Ureter (tissue), 1 donor: ENCODE measurements at places on chromosomes 1 and 21. TPM values are rescaled to one million over a fixed set of nuclear protein-coding genes. Genes with fewer than 3 reads are reported as not detected.

Gene FCRLB
- 3.9 TPM for total RNA-seq

Gene MX2
- total RNA-seq, result 18.9 TPM

GRCh38 chr1:10693497-10694273, 102.8 kb downstream of the CASZ1 start:
- no peak for DNase-seq

Gene RNU1-4
- 1,626 TPM for total RNA-seq

Gene SPATA1
- 0.96 TPM for total RNA-seq

GRCh38 chr1:38213646-38214434, 167.2 kb upstream of the POU3F1 start:
- no peak for DNase-seq

DNA sequence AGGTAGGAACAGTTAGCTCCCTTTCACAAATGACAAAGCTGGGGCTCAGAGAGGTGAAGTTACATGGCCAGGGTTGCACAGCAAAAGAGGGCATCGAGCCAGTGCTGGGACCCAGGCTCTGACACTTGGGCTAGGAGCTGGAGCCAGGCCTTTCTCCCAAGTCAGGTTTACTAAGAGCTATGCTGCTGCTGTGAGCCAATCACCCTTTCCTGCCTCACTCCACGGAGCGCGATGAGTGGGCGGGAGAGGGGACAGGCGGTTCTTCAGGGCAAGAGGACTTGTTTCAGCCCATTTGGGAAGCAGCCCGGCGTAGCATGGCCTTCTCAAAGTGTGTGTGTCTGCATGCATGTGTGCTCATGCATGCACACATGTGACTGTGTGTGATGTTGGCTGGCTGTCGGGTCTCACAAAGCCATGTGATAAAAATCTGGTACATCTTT, 10.6 kb downstream of the ID3 start:
- no peak for DNase-seq

DNA sequence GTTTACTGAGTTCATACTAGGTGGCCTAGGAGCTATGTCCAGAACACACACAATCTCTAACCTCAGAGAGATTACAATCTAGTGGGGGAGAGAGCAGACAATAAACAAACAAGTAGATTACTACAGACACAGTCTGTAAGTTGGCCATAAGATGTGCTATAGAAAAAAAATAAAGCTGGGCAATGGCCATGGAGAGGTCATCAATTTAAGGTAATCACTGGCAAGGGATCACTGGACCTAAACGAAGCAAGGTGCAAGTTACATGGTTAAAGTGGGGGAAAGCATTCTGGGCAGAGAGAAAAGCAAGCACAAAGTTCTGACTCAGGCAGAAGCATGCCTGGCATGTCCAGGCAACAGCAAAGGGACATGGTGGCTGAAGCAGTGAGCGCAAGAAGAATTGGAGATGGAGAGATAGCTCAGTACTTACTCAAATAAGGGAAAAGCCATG, 147.0 kb downstream of the RERE start:
- peak; percentile 51 for DNase-seq

- no peak for DNase-seq
Measured at GRCh38 chr1:25103164-25103795, 129.0 kb downstream of the SYF2 start.

GRCh38 chr1:44632598-44632997, 41.7 kb downstream of the TMEM53 start:
- DNase-seq, result no peak

GRCh38 chr1:181013144-181013543, 9.5 kb downstream of the STX6 start:
- DNase-seq, result no peak

GRCh38 chr1:66431999-66432398, 102.0 kb upstream of the SGIP1 start:
- DNase-seq, result no peak

Gene LCE2C
- not detected for total RNA-seq

DNA sequence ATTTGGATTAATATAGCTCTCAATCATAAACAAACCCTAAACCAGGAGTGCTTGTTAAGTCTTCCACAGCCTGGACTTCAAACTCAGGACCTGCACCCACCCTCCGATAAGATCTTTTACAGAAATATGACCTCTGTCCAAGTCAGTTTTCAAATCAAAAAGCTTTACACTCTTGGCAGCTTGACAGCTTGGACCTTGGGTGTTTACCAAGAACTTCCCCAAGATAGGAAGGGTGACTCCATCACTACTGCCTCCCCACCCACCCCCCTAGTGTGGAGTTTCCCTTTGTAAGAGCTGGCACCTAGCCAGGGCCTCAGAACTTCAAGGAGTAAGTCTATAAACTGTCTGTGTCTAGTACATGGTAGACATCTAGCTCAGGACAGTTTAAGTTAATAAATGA, 9.6 kb downstream of the BCAR3 start:
- peak; percentile 70 for DNase-seq

GRCh38 chr1:151976858-151977257, 16.8 kb downstream of the S100A10 start:
- DNase-seq, result no peak

Gene TMEM52
- total RNA-seq, result not detected

GRCh38 chr1:94202241-94202640, 35.1 kb downstream of the ARHGAP29 start:
- DNase-seq, result no peak

Gene ADORA1
- total RNA-seq, result 1.5 TPM

DNA sequence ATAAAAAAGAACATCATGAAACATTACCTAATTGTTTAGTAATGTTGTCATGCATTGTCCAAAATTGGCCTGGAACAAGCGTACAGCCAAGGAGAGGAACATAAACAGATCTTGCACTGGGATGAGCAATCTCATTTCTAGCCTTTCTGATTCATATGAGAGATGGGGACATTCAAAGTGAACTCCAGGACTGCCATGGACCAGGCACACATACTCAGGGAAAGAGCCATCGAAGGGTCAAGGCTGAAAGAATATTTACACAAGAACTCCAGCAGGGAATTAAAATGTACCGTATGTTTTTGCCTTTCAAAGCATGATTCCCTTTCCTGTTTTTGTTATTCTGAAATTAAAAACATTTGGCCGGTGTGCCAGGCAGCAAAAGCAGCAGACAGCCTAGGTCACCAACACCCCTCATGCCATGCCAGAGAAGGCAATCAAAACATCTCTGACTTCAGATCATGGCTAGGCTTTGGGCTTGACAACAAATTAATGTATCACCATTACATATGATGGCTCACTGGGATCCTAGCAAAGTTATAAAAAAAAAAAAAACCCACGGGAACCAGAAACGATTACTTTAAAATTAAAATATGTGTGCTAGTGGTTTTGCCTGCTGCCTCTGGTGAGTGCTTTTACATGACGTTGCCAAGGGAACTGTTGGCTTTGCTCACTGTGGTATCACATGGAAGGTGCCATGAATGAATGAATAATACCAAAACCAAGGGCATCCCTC, 159.8 kb downstream of the TGFBR3 start:
- no peak for DNase-seq

DNA sequence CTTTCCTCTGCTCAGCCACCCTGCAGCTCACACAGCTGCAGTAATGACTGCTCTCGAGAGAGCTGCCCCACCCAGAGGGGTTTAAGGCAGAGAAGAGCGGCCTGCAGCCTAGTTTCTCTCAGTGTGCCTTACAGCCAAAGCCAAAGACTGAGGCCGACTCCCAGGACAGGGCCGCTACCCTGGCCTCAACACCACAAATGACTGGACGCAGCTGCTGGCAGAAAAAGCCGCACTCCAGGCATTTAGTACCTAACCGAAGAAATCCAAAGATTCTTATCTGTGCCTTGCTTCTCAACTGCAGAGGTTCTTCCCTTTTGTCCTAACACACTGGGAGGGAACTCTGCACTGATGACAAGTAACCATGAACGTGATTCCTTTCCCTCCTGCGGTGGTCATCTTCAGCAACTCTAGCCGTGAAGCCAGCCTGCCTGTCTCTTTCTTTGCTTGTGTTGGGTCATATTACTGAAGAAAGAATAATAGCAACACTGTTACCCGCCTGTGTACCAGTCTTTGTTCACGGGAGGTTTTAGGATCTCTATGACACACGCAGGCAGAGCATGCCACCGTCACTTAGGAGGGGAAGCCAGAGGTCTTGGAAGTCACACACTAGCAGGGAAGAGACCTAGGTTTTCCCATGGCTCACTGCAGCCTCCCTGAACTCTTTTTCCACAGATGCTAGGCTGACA, 202.7 kb downstream of the RHOU start:
- DNase-seq, result no peak

DNA sequence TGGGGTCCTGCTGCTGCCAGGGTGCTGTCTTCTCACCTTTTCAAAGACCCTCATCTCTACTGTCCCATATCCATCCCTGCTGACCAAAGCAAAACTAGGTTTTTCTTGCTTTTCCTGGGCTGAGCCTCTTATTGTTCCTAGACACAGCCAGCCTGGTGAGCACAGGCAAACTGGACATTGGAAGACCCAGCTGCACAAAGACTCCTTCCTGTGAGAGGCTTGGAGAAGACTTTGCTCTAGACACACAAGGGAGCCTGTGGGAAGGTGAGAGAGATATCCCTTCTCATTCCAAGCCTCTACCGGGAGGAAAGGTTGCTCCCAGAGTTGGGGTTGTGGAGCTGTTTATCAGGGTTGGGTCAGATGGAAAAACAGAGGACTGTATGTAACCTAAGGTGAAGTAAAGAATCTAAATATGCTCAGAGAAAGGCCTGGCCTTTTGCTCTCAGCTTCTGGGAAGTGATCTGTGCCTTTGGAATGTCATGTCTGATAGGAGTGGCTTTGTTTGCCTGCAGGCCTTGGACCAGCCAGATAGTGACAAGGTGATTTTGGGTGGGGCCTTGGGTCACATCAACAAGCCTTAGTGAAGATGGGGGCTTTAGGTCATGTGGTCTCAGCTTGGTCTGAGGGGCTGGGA, 87.6 kb upstream of the RUNX1 start:
- DNase-seq, result peak; percentile 47

Gene PRAMEF10
- total RNA-seq, result not detected
